ENCODE measurements at places on chromosomes 4 and X. TPM values are rescaled to one million over a fixed set of nuclear protein-coding genes. Genes with fewer than 3 reads are reported as not detected.

The CXorf49B gene
- total RNA-seq, result not detected

The BTK gene
- total RNA-seq, result not detected

The EMCN gene
- total RNA-seq, result not detected

The ZMAT1 gene
- total RNA-seq, result 0.16 TPM

The ART3 gene
- not detected for total RNA-seq

The TEX28 gene
- total RNA-seq, result not detected

The SMPX gene
- not detected for total RNA-seq

The SORCS2 gene
- 1.6 TPM for total RNA-seq

The AKAP4 gene
- not detected for total RNA-seq

The MXRA5 gene
- total RNA-seq, result not detected

DNA sequence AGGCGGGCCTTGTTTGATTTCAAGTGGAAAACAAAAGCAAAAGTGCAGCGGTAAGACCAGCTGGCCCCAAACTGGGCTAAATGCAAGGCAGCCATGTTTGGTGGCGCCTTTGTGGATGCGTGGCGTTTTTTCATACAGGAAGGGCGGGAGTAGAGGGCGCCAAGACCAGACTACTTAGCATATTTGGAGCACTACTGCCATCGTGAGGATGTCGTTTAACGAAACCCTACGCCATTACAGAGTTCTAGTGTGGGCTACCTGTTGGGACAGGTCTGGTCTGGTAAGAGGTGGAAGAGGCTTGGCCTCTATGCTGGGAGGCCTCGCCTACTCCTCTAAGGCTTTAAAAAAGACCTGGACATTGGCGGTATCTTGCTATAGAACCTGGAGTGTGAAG lies 230.7 kb upstream of the STK26 start:
- no peak for DNase-seq

GRCh38 chrX:115906276-115906675 lies 264.3 kb upstream of the AGTR2 start:
- DNase-seq, result no peak

GRCh38 chr4:18686338-18687037 lies 664.9 kb upstream of the LCORL start:
- DNase-seq, result no peak

GRCh38 chrX:155086202-155086840 lies 15.0 kb downstream of the BRCC3 start:
- DNase-seq, result no peak

- no peak for DNase-seq
Observed at GRCh38 chrX:149916745-149917392, 12.5 kb upstream of the HSFX4 start.

GRCh38 chrX:35557916-35558315 lies 240.2 kb upstream of the MAGEB16 start:
- no peak for DNase-seq

DNA sequence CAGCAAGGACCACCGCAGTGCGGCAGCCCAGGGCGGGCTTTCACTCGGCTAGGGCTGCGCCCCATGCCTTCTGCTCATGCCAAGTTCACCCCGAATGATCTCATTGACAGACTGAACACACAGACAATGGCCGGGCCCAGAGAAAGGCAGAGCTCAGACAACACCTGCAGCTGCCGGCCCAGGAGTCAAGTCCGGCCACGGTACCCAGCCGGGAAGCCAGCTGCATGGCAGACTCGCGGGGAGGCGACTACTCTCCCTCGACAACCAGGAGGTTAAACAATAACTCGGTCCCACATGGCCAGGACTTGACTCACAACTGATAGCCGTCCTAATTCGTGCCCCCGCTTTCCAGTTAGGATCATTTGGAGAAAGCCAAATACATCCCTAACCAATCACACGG lies 50.4 kb downstream of the ABLIM2 start:
- DNase-seq, result no peak

DNA sequence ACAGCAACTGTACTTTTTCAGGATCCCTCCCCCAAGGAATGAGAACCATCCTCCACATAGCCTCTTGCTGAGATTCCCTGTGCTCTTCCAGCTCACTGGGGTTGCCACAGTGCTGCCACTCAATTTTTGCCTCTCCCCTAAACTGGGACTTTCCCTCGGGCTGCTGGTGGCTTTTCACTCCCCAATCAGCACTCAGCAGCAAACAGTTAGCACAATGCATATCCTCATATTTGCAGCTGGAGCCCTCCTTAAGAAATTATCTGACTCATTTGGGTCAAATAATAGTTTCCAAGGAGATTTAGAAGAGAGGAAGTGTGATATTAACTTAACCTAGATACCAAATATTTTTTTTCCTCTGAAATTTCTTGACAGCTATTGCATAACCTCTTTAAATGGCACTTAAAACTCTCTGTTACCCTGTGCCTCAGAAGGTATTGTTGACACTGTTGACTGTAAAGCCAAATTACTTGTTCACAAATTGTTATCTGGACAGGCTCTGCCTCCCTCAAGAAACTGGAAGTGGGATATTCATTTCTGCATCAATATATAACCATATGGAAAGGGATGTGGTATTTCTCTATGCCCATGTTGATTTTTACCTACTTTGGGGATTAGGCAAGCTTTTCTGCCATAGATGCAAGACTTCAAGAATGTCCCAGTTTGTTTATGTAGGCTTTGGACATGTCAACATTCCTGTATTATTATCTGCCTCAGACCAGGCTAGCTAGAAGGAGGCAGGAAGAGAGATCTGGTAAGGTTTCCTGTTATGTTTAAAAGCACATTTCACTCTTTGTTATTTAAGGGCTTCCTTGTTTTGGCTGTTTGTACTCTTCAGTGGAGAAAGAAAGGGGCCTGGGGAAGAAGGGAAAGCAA lies 58.0 kb downstream of the SEPTIN11 start:
- DNase-seq, result peak; percentile 75

DNA sequence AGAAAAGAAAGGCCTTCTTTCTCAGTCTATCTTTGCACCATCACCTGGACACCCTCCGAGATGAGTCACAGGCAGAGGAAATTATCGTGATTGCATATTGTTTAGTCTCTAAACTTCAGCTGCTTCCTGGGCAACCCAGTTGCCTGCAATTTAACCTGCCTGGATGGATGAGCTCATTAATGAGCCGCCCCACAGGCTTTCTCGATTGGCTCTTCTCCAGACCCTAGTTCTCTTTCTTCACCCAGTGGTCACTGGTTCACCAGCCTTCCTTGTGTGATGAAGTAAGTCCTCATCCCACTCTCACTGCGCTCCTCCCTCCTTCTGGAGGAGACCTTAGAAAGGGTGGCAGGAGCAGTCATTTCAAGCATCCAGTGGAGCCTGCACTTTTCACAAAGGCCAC lies 94.4 kb downstream of the SOWAHB start:
- peak; percentile 95 for DNase-seq

GRCh38 chr4:95363966-95364365 lies 184.8 kb downstream of the UNC5C start:
- no peak for DNase-seq

DNA sequence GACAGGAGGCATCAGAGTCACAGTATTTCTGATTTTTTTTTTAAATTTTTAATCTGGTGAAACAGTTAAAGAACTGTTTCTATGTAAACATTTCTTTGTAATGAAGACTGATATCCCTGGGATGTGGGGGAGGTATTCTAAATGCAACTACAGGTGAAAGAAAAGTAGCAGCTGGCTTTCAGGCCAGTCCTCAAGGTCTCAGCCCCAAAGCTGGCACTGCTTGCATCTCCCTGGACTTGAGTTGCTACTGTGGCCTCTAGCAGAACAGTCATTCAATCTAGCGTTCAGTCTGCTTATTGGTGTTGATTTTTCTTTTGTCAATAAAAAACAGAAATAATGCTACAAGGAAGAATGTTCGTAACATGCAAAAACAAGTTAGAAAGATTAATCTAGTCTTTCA lies 4.9 kb downstream of the MBNL3 start:
- DNase-seq, result no peak

GRCh38 chr4:140108713-140109230 lies 45.2 kb downstream of the MAML3 start:
- DNase-seq, result no peak
